HS-27A (cell line): ENCODE measurements at places on chromosomes 1 and 21.

DNA sequence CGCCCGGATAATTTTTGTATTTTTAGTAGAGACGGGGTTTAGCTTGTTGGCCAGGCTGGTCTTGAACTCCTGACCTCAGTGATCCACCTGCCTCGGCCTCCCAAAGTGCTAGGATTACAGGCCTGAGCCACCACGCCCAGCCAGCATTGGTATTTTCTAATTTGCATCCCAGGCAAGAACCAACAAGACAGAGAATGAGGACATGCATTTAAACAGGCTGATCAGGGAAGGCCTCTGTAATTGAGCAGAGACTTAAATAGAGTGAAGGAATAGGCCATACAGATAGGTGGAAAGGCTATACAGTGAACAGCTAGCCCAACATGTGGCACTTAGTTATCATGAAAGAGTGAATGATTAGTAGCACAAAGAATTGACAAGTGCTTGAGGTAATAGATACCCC, 230.4 kb downstream of the SLC35F3 start:
- DNase-seq = no peak

GRCh38 chr1:168338589-168339503, 58.2 kb downstream of the TBX19 start:
- DNase-seq = no peak

DNA sequence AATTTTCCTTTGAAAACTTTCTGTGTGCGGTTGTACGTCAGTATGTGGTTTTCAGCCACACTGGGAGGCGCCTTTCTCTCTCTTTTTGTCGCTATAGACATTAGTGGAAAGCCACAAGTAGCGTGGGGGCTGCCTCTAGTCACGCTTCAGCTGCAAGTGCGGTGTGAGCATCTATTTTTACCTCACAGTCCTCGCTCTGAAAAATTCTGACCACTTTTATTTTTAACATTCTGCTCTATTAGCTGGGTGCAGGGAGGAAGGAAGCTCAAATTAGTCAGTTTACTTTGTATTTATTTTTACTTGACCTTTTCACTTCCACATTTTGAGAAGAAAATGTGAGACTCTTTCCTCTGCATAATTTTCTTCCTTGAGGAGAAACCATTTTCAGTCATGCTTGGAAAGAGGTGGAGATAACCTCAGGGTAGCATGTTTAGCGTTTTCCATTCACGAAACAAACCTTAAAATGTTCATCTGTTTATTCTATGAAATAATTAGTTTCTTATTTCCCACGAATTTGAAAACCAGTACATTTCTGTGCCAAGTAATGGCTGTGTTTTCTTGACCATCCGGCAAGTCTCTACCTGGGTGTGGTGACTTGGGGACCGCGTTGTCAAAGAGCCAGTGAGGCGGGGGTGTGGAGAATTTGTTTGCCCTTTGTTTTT, 35.6 kb downstream of the ADARB1 start:
- DNase-seq = no peak

GRCh38 chr1:93938461-93939145, 29.4 kb upstream of the GCLM start:
- DNase-seq = no peak

GRCh38 chr1:15966081-15966955, 9.6 kb downstream of the ZBTB17 start:
- no peak for DNase-seq

DNA sequence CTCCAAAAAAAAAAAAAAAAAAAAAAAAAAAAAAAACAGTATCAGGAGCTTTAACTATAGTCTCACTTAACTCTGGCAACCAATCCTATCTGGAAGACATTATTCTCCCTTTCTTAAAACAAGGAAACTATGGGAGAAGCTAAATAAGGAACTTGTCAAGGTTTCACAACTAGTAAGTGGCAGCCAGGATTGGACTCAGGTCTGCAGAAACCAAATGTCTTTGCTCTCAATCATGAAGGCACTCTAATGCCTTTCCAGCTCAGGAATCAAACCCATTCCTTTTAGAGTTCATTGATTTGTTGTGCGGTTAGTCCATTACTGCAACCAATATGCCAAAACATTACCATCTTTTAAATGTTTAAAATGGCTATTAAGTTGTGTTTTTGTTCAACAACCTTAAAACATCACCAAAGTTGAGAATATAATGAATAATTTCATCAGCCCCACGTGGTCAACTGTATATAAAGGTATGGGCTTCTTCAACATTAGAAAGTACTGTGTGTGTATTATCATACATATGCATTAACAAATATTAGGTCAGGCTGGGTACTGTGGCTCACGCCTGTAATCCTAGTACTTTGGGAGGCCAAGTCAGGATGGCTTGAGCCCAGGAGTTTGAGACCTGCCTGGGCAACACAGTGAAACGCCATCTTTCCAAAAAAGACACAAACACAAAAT, 1.5 kb downstream of the EPRS1 start:
- DNase-seq = no peak

- DNase-seq = no peak
Observed at GRCh38 chr1:201540846-201541735, 2.2 kb downstream of the NAV1 start.

DNA sequence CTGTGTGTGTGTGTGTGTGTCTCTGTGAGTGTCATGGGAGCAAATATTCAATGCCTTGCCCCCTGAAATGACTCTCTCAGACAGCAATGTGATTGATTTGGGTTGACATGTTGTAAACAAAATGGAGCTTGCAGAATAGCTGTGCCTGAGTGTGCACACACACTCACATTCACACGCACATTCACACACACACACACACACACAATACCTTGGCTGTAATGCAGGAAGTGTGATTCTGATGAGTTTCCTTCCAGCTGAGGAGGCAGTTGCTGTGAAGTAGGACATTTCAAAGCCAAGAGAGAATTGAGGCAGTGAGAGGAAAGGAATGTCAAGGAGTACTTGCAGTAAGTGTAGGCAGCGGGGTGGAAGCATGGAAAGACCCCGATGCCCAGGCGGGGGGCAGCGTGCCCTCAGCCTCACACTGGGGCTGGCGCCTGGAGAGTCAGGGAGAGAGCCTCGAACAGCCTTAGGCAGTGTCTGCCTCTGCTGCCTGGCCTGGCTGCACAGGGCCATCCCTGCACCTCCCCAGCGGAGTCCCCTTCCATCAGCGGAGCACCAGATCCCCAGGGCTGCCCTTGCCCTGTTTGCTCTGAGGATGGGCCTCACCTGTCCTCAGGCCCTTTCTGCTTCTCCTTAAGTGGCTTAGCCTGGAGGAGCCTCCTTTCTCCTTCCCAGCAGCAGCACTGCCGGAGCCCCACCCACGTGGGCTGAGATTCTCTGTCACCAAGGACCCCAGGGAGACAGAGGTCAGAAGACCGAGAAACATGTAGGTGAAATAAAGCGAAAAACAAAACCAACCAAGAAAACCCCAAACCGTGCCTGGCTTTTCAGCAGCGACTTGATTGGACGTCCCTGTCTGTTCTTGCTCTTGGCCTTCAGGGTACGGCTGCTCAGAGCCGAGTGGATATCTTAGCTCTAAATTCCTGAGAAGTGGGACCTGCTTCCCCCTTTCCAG, 9.2 kb downstream of the VASH2 start:
- DNase-seq = no peak

DNA sequence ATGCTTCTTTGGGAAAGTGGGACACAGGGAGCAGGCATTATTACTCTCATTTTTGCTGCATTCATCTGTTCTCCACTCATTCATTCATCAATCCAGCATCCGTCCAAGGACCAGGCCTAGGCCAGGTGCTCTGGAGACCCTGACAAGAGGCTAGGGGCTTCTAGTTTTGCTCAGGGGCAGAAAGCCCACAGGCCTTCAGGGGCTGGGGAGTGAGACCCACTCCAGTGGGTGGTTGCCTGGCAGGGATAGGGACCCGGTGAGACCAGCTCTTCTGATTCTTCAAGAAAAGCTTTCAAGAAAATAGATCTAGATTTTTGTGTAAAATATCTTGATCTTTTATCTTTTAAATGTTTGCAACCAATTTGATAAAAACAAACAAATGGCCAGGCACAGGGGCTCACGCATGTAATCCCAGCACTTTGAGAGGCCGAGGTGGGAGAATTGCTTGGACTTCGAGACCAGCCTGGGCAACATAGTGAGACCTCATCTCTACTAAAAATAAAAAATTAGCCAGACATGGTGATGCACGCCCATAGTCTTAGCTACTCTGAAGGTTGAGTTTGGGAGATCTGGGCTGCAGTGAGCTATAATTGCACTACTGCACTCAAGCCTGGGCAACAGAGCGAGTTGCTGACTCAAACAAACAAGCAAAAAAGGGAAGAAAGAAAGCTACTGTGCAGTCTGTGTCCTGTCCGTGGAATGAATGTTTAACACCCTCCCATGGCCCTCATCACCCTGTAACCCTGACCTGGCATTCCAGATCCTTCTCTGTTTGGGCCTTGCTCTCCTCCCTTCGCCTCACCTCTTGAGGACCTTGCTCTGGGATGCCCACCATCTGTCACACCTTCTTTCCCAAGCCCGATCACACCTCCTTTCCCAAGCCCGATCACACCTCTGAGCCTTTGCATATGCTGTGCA, 17.3 kb upstream of the LRP8 start:
- DNase-seq = no peak

- DNase-seq = no peak
Observed at GRCh38 chr1:8430476-8430875, 112.6 kb downstream of the SLC45A1 start.

DNA sequence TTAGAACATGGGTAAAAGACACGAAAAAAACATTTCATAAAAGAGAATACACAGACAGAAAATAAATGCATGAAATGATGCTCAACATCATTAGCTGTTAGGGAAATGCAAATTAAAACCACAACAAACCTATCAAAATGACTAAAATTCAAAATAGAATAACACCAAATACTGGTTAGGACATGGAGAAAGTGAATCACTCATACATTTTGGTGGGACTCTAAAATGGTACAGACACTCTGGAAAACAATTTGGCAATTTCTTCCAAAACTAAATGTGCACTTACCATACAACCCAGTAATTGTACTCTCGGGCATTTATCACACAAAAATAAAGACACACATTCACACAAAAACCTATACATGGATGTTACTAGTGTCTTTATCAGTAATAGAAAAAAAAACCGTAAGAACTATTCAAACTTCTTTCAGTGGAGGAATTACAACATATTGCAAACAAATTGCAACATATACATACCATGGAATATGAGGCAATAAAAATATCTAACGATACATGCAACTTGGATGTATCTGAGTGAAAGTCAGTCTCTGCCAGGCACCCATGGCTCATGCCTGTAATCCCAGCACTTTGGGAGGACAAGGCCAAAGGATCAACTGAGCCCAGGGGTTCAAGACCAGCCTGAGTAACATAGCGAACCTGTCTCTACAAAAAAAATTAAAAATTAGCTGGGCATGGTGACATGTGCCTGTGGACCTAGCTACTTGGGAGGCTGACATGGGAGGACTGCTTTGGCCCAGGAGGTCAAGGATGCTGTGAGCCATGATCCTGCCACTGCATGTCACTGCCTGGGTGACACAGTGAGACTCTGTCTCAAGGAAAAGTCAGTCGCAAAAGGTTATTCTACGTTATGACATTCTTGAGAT, 19.6 kb downstream of the HSF2BP start:
- DNase-seq = no peak

GRCh38 chr1:222369148-222369547, 178.8 kb downstream of the HHIPL2 start:
- no peak for DNase-seq

DNA sequence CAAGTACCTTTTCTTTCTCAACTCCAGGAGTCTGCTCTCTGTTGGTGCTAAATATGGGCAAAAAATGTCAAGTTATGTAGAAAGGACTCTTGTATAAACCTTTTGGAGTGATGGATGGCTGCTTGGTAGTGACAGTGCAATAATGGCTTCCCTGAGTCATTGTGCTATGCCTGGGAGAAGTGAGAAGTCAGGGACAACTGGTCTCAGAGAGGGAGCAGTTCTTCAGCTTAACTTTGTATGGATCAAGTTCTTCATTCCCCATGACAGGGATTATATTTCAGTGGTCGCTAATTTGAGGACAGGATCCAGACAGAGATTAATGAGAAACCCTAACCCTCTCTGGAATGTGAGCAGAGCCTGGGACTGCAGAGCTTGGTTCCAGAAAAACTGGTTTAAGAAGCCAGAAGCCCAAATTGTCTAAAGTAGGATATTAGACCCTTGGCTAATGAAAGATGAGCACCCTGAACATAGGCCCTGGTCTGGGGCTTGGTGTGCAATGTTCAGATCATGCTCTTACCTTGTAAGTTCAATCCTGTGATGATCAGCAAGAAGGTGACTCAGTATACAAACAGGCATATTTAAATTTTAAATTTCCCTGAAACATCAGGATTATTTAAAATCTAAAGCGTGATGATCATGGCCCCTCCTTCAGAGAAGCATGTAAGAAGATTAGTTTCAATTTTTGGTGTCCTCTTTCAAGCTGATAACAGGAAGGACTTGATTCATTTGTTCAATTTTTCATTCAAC, 50.9 kb downstream of the NTMT2 start:
- DNase-seq = no peak

GRCh38 chr1:206708058-206708457, 23.4 kb downstream of the MAPKAPK2 start:
- DNase-seq = no peak

- no peak for DNase-seq
Observed at GRCh38 chr1:209674957-209675564, at the start of gene G0S2. Gene G0S2 (plus strand): TSS chr1:209675412. CDS start chr1:209675685, 273 bp downstream.

DNA sequence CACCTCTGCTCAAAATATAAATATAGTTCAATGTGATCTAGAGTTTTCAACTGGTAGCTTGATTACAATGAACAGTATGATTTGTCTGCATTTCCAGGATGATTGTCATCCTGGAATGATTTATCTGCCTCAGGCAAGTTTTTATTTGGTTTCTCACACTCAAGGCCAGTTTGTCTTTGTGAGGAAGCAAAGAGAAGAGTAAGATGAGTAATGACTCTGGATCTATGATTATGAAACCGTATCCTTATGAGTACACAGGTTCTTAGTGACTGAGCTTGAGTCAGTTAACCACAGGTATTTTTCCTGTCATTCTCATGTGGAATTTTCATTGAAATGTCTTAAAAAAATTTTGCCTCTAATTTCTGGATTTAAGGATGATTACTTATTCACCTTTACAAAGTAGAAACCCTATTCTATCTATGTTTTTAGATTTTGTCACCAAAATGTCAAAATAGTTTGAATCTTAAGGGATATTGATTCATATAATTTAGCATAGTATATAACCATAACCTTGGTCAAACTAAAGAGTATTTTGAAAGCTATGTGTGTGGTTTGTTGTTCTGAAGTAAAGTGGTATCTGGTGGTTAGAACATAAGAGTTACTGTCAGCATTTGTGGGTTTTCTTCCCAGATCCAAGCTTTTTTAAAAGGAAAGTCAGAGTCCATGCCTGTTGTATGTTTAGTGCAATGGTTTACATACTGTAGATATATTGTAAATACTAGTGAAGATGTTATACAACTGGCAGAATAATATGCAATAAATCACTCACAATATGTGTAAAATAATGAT, 145.0 kb downstream of the RASAL2 start:
- DNase-seq = peak; percentile 89

DNA sequence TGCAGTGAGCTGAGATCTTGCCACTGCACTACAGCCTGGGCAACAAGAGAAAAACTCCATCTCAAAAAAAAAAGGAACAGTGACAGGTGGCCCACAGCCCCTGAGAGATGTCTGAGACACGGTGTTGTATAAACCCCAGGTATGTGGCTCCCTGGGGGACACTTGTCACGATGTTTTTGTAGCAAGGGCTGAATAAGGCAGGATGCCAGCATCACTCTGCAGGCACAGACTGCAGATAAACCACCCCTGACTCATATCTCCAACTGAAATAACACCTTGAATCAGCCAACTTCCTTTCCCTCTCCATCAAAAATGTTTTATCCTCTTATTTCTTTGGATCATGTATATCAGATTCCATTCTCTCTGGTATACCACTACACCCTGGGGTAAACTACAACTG, 52.5 kb downstream of the NMNAT2 start:
- DNase-seq = no peak
